ENCODE measurements at places on chromosomes 3 and 15.

DNA sequence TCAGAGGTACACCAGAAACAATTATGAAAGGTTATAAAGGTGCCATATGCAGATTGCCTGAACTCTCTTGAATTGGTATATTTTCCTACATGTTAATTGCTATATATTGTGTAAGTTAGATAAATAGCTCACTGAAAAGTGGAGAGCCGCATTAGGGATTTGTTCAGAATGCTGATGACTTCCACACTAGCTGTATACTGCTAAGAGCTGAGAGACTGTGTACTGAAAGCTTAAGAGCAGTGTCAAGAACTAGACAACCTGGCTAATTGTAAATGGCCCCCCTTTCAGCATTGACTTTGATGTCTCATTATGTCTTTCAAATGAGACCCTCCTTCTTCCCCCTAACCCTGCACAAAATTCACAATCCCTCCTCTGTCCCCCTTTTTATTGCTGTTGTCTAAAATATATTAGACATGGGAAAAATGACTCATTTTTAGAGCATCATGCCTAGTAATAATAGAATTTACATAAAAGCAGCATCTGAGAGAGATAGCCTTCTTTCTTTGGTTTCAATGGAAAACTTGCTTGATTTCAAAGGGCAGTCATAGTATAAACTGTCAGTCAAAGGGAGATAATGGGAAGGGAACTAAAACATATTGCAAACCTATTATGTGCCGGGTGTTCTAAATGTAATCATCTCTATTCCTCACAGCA lies 34.7 kb upstream of the GREM1 start:
- DNase-seq: no peak

DNA sequence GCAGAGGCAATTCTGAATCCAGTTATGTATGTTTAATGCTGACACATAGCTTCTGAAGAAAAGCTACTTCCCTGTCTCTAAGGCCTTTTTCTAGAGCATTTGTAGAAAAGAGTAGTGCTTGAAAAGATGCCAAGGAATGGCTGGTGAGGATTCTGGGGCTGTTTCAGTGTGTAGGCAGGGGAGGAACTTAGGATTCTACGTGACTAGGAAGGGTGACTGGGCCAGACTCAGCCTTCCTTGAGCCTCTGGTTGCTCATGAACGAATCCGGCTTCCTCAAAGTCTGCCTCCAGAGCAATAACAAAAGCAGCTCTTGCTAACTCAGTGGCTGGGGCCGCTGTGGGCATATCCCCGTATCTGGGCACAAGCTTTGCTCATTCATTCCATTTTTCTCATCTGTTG lies 104.8 kb upstream of the WNT5A start:
- no peak for DNase-seq

DNA sequence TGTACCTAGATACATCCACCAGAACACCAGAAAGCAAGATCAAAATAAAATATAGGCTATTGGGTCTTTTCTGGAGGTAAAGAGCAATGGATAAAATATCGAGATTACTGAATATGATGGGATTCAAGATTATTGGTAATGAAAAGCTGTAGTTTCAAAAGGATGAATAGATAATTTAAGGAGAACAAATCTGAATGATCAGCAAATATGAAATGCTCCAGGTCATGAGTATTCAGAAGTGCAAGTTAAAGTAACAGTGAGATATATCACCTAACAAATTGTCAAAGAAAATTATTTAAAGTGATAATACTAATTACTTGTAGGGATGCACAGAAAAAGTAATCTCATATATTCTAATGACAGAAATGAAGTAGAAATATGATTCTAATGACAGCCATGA lies 409.6 kb upstream of the MDFIC2 start:
- DNase-seq: no peak

- no peak for DNase-seq
These were observed 22.9 kb downstream of the SYNM start for GRCh38 chr15:99127773-99128172.

GRCh38 chr15:67359431-67360079 lies 105.0 kb downstream of the IQCH start:
- DNase-seq: no peak

GRCh38 chr3:11482021-11482420 lies 161.7 kb downstream of the VGLL4 start:
- DNase-seq: no peak

DNA sequence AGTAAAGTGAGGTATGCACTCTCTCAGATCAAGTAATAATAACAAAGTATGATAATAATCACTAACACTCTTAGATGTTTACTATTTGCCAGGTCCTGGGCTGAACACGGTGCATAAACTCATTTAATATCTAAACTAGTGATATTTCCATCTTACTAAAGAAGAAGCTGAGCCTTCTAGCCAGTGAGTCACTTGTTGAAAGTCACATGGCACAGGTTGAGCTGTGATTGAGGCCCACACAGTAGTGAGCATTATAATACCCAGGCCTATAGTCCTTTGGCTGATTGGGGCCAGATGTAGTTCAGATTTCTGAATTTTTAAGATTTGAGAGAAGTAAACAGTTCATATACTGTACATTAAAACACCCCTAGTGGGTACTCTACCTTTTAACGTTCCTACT lies 93.2 kb upstream of the CCDC80 start:
- DNase-seq: no peak

GRCh38 chr15:70976851-70977250 lies 84.2 kb downstream of the LRRC49 start:
- peak; percentile 43 for DNase-seq

- no peak for DNase-seq
These were observed 13.4 kb upstream of the LEKR1 start for GRCh38 chr3:156812521-156813335.

Measured in non-pigmented ciliary epithelial cell (primary cell).